H7 (cell line): ENCODE measurements at places on chromosomes 4 and X.

- DNase-seq: peak; percentile 36
Observed at GRCh38 chr4:1458581-1458980, 52.3 kb upstream of the NKX1-1 start.

GRCh38 chr4:157185363-157185762, 35.2 kb upstream of the GRIA2 start:
- DNase-seq: no peak

DNA sequence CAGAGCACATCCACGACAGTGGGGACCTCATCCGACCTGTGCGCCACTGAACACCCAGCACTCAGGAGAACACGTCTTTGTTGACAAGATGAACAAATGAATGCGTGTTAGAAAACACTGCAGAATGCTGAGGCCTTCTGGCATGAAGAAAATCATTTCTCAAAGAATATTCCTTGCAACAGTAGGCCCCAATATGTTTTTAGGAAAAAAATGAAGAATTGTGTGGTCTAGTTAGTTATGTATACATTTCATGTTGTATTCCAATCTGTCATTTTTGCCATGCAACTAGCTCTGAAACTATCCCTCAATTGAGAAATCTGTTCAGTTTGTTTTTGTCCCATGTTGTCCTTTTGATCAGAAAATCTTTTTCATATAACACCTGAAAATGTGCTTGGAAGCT, 77.4 kb upstream of the MAD2L1 start:
- DNase-seq: no peak

- DNase-seq: peak; percentile 8
Observed at GRCh38 chr4:156505341-156505955, 466.2 kb downstream of the PDGFC start.

DNA sequence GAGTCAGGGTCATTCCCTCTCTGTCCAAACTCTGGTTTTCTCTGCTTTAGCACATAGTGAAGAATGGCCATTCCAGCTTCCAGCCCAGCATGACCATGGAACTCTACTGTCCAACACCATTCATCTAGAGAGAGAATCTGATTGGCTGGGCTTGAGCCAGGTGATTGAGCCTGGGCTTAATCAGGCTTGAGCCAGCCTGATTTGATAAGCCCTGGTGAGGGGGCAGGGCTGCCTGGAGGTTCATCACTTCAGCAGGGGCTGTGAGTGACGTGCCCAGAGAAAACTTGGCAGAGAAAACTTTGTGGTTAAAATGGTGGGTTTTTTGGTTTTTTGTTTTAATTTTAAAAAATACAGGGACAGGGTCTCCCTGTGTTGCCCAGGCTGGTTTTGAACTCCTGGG, 62.5 kb downstream of the KIAA0232 start:
- DNase-seq: peak; percentile 43

GRCh38 chrX:53511322-53511721, 77.2 kb upstream of the HSD17B10 start:
- DNase-seq: no peak

- DNase-seq: no peak
Observed at GRCh38 chr4:81789741-81790399, 318.2 kb upstream of the RASGEF1B start.
